ENCODE measurements at places on chromosomes 5 and 9. TPM values are rescaled to one million over a fixed set of nuclear protein-coding genes. Genes with fewer than 3 reads are reported as not detected.

DNA sequence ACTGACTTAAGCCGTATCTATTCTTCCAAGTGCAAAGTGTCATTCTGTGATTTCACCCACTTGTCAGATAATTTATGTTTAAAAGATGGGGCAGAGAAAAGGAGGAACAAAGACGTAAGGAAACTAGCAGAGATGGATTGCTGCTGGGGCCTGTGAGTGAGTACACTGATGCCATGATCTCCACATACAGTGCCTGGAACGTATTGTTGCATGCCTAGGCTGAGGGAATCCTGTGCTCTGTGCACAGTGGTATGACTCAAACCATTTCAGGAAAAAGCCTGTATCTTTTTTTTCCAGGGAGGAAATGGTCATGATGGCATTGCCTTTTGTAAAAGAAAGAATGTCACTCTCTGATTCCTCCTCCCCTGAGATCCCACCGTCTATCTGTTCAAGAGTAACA is 359.5 kb upstream of the ADAMTS16 start:
- no peak overlapping the region for H3K4me3 ChIP-seq
- DNase-seq, result no peak
- no peaks in the 10 kb centered on the region for H3K27me3 ChIP-seq
- no peaks in the 10 kb centered on the region for H3K4me1 ChIP-seq
- no peak overlapping the region for H3K27ac ChIP-seq
- no peaks in the 10 kb centered on the region for H3K36me3 ChIP-seq

DNA sequence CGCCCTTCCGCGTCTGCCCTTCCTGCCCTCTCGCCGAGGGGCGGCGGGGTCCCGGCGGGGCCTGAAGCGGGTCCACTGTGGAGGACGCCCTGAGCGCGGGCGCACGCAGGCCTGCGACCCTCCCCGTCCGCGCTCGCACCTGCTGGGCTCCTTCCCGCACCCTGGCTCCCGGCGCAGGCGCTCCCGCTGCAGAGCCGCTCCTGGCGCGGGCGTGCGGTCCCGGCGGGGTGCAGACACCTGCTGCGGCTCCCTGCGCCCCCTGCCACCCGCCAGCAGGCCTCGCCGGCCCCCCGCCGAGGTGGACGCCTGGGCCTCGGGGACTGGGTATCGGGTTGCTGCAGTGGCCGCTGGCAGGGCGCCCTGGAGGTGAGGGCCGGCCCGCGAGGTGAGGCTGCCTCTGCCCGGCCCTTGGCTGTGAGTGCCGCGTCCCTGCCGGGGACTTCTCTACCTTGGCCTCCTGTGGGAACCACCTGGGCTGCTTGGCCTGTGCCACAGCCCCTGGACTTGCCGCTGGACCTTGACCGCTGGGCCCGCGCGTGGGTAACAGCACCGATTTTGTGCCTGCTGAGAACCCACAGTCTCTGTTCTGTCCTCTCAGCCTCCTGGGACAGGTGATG is 627 bp downstream of the ARRDC1 start:
- DNase-seq, result no peak
- H3K4me3 ChIP-seq, result peak overlapping the region; percentile 77
- H3K27ac ChIP-seq, result peak overlapping the region; percentile 81
- no peaks in the 10 kb centered on the region for H3K27me3 ChIP-seq
- no peaks in the 10 kb centered on the region for H3K36me3 ChIP-seq

DNA sequence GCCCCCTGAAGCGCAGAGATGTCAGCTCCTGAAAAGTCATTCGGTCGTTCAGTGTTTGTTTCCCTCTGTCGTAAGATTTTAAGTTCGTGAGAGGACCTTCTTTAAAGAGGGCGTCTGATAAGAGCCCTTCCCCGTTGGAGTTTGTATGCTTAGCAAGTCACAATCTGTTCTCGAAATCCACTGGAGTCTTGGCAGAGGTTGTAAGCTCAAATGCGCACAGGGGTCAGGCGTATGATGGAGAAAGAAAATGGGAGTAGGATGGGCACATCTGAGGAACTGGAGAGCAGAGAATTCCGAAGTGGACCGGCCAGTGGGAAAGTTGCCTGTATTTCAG is 710 bp downstream of the HSD17B4 start:
- no peaks in the 10 kb centered on the region for H3K4me1 ChIP-seq
- H3K27me3 ChIP-seq, result no peaks in the 10 kb centered on the region
- peak overlapping the region; percentile 95 for H3K27ac ChIP-seq
- H3K36me3 ChIP-seq, result no peaks in the 10 kb centered on the region

- H3K36me3 ChIP-seq, result no peaks in the 10 kb centered on the region
- no peak overlapping the region for H3K27ac ChIP-seq
- H3K27me3 ChIP-seq, result no peaks in the 10 kb centered on the region
- no peaks in the 10 kb centered on the region for H3K4me1 ChIP-seq
These were observed 300.7 kb downstream of the KDM4C start for GRCh38 chr9:7058473-7058872.

- no peaks in the 10 kb centered on the region for H3K4me1 ChIP-seq
- no peaks in the 10 kb centered on the region for H3K27me3 ChIP-seq
- no peak for DNase-seq
- no peak overlapping the region for H3K4me3 ChIP-seq
These were observed 117.1 kb downstream of the LHX2 start for GRCh38 chr9:124128568-124129166.

Gene RXRA
- total RNA-seq, result 34.5 TPM

Gene LECT2
- not detected for total RNA-seq

DNA sequence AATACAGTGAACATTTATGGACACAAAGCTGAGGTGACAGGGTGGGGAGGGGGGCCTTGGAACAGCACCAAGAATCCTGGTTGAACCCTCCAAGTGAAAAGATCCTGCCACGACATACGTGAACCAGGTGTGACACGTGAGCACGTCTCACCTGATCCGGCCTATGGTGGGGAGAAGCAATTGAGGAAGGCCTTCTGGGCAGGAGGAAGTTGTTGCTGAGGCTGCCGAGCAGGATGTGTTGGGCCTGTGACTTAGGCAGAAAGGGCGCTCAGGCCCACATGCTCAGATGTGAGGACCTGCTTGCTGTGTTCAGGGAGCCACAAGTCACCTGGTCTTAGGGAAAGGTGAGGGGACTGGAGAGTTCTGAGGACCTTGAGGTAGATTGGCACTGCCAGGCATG is 2.5 kb upstream of the MAPK9 start:
- no peak for DNase-seq
- no peaks in the 10 kb centered on the region for H3K4me1 ChIP-seq
- no peak overlapping the region for H3K27ac ChIP-seq
- H3K27me3 ChIP-seq, result no peaks in the 10 kb centered on the region

GRCh38 chr5:13957032-13957645 is 12.7 kb upstream of the DNAH5 start:
- H3K36me3 ChIP-seq, result no peaks in the 10 kb centered on the region
- no peak overlapping the region for H3K4me3 ChIP-seq
- no peak overlapping the region for H3K27ac ChIP-seq
- H3K27me3 ChIP-seq, result no peaks in the 10 kb centered on the region
- H3K4me1 ChIP-seq, result no peaks in the 10 kb centered on the region

Gene ARSI
- total RNA-seq, result 0.83 TPM

- H3K27ac ChIP-seq, result peak overlapping the region; percentile 71
- H3K4me3 ChIP-seq, result no peak overlapping the region
- no peaks in the 10 kb centered on the region for H3K36me3 ChIP-seq
These were observed 62.7 kb upstream of the OSMR start for GRCh38 chr5:38783011-38783561.

DNA sequence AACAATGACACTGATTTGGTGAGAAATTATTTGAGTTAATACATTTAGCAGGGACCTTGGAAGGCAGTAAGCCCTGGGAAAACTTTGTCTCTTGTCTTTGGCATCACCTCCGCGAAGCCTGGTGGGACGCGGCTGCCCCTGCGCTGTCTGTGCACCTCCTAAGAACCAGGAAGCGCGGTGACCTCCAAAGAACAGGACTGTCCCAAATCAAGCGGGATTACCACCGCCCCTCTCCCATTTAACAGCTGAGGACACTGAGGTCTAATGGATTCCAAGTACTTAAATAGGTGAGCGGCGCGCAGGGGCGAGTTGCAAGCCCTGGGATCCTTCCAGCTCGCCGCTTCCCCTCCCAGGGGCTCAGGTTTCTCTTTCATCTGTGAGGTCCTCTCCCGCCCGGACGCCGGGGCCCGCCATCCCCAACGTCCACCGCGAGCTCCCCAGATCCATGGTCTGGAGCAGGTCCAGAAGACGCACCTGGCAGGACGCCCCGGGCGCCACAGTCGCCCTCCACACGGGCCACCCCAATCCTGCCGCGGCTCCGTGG is 432 bp downstream of the STARD4 start:
- peak overlapping the region; percentile 77 for H3K4me3 ChIP-seq
- DNase-seq, result peak; percentile 62
- no peaks in the 10 kb centered on the region for H3K4me1 ChIP-seq
- no peaks in the 10 kb centered on the region for H3K27me3 ChIP-seq

Gene LAMC3
- 0.56 TPM for total RNA-seq

Gene LHX3
- not detected for total RNA-seq

DNA sequence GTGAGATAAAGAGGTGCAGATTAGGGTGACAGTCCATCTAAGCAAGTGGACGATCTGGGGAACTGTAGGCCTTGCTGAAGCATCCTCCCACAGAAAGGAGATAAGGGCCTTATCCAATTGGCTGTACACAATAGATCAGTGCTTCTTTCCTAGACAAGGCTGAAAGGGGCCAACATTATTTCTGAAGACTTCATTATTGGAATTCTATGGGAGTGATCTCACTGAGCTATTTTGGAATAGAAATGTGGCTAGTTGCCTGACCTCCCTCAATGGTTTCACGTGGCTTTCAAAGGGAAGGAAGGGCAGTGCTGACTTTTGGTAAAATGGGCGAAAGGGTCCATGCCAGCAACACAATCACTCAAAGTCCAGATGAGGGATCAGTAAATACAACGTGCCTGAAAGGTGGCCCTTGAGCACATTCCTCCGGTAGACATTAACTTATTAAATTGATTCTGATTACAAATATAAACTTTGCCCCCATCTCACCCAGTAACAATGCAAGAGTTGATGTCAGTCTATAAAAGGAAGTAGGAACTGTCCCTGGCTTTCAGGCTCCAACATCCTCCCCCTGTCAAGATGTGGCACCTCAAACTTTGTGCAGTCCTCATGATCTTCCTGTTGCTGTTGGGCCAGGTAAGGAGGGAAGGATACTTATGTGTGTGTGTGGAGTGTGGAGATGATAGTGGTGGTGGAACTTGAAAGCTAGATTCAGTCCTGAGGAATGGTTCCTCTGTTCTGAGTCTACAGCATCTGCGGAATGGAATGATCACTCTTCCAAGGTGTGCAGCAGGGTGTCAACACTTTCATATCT is at the start of gene LEAP2:
TSS of gene LEAP2 (plus strand) at position 550 of the 811 bp plus-strand sequence. CDS start at position 577, 27 bp downstream.
- H3K36me3 ChIP-seq, result peaks cover 33% of the 10 kb centered on the region
- no peak within 1 kb of the TSS for H3K4me3 ChIP-seq
- no peak for DNase-seq
- peak within 1 kb of the TSS; percentile 62 for H3K27ac ChIP-seq
- no peaks in the 10 kb centered on the region for H3K27me3 ChIP-seq
- no peaks in the 10 kb centered on the region for H3K4me1 ChIP-seq

- no peaks in the 10 kb centered on the region for H3K4me1 ChIP-seq
- no peak for DNase-seq
- no peak overlapping the region for H3K27ac ChIP-seq
- no peaks in the 10 kb centered on the region for H3K36me3 ChIP-seq
- no peaks in the 10 kb centered on the region for H3K27me3 ChIP-seq
These were observed 36.2 kb upstream of the OTULIN start for GRCh38 chr5:14628346-14628745.

GRCh38 chr9:72497447-72498046 is 23.9 kb upstream of the TMC1 start:
- DNase-seq, result no peak
- H3K27ac ChIP-seq, result no peak overlapping the region
- H3K4me3 ChIP-seq, result no peak overlapping the region
- H3K4me1 ChIP-seq, result no peaks in the 10 kb centered on the region
- no peaks in the 10 kb centered on the region for H3K36me3 ChIP-seq
- H3K27me3 ChIP-seq, result no peaks in the 10 kb centered on the region

Gene COL15A1
- total RNA-seq, result 22.4 TPM

Gene NUTM2F
- total RNA-seq, result not detected

Gene HSPA5
- 162 TPM for total RNA-seq

DNA sequence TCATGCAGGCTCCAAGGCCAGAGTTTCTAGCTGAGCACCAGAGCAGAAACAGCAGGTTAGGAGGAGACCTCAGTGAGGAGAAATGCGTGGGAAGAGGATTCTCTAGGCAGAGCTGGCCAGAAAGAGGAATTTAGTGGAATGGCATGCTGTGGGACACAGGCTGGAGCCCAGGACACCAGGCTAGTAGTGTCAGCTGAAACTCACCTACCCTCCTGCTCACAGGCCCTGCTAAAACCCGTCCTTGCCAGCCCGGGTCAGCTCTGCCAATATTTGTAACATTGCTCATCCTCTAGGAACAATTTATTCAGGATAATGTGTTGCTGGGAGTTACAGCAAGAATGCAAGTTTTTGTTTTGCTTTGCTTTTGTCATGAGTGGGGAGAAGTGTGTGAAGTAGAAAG is 40.2 kb upstream of the AGXT2 start:
- no peak for DNase-seq
- no peaks in the 10 kb centered on the region for H3K36me3 ChIP-seq
- no peaks in the 10 kb centered on the region for H3K27me3 ChIP-seq
- no peak overlapping the region for H3K27ac ChIP-seq

Gene BRD9
- total RNA-seq, result 16.1 TPM

Gene CDH6
- total RNA-seq, result 2.2 TPM

GRCh38 chr5:91318724-91319123 is 64.4 kb downstream of the ARRDC3 start:
- DNase-seq, result no peak
- H3K36me3 ChIP-seq, result no peaks in the 10 kb centered on the region
- H3K27ac ChIP-seq, result no peak overlapping the region
- no peaks in the 10 kb centered on the region for H3K4me1 ChIP-seq
- H3K4me3 ChIP-seq, result no peak overlapping the region

GRCh38 chr9:37974506-37975173 is 70.7 kb upstream of the SLC25A51 start:
- H3K4me1 ChIP-seq, result no peaks in the 10 kb centered on the region
- no peak overlapping the region for H3K4me3 ChIP-seq
- no peak overlapping the region for H3K27ac ChIP-seq
- peaks cover 12% of the 10 kb centered on the region for H3K36me3 ChIP-seq
- H3K27me3 ChIP-seq, result no peaks in the 10 kb centered on the region

- peaks cover 81% of the 10 kb centered on the region for H3K36me3 ChIP-seq
- DNase-seq, result no peak
- no peaks in the 10 kb centered on the region for H3K27me3 ChIP-seq
- H3K27ac ChIP-seq, result peak overlapping the region; percentile 30
These were observed 46.3 kb downstream of the NNT start for GRCh38 chr5:43649256-43649655.

DNA sequence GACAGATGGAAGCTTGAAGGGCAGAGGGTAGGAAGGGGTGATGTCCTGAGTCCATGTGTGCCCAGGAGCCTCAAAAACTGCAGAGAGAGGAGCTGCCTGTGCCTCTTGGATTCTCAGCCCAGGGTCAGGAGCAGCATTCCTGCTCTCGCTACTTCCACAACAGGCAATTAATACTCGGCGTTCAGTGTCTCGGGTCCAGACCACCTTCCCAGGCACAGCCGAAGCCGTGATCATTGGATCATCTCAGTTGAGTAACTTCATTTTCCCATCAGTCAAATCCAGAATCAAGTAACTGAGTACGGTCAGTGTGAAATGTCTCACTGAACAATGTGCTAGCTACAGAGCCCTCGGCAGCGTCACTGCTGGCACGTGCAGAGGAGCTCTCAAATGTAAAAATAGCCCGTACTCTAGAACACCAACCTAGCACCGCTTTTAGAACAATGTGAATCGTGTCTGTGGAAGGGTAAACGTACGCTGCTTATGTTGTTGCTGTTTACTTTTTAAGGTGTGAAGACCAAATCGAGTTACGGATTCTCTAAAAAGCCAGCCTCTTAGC is 63.5 kb upstream of the IRX4 start:
- H3K4me3 ChIP-seq, result no peak overlapping the region
- no peak for DNase-seq
- no peaks in the 10 kb centered on the region for H3K27me3 ChIP-seq
- H3K36me3 ChIP-seq, result no peaks in the 10 kb centered on the region

Gene RETREG1
- total RNA-seq, result 102 TPM

- H3K27ac ChIP-seq, result no peak overlapping the region
- H3K4me1 ChIP-seq, result no peaks in the 10 kb centered on the region
- no peaks in the 10 kb centered on the region for H3K36me3 ChIP-seq
- DNase-seq, result no peak
These were observed 26.0 kb downstream of the TMEM174 start for GRCh38 chr5:73198833-73199592.

All from right atrium auricular region (tissue), 2 donors.